ENCODE measurements at places on chromosomes 7 and 10.

GRCh38 chr7:18020138-18020715 lies 7.4 kb downstream of the PRPS1L1 start:
- DNase-seq: no peak

GRCh38 chr10:70145166-70145665 lies 1.3 kb downstream of the TYSND1 start:
- no peak for DNase-seq

GRCh38 chr10:94094540-94094939 lies 100.8 kb downstream of the PLCE1 start:
- DNase-seq: no peak

- no peak for DNase-seq
These were observed 116.6 kb upstream of the WDR11 start for GRCh38 chr10:120734483-120735078.

- no peak for DNase-seq
These were observed 12.7 kb downstream of the NRBF2 start for GRCh38 chr10:63145782-63146181.

DNA sequence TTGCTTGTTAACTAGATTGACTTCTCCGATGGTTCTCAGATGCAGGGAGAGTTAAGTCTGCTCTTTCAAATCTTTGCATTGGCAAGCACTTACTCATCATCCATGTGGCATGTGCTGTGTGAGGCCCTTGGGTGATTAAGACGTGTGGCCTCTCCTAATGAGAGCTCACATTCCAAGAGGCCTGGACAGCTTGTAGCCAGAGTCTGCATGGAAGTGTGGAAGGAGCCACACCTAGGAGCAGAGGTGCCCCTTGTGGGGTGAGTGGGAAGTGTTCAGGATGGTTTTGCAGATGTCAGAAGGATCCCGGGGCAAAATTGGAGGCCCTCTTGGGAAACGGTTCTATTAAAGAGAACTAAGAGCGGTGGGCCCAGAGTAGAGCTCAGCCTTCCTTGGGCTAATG lies 225.9 kb downstream of the PAXIP1 start:
- no peak for DNase-seq

DNA sequence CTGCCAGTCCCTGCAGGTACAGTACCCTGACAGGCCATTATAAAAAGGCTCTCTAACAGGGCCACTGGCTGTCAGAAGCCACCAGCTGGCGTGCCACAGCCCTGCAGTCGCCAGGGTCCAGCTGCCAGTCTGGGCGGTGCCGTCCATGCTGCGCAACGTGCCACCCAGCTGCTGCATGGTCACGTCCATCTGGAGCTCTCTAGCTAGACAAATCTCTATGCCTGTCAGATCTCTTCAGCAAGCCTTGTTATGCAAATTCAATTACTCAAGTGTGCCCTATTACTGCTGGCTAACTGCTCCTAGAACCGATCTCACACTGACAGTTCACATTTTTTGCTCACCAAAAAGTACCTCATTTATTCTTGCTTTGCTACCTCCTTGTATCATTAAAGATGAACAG lies 75.9 kb downstream of the HIBADH start:
- DNase-seq: no peak

- DNase-seq: no peak
These were observed 4.8 kb upstream of the ADAP1 start for GRCh38 chr7:959271-959670.

GRCh38 chr10:649798-650440 lies 39.5 kb downstream of the DIP2C start:
- DNase-seq: no peak

DNA sequence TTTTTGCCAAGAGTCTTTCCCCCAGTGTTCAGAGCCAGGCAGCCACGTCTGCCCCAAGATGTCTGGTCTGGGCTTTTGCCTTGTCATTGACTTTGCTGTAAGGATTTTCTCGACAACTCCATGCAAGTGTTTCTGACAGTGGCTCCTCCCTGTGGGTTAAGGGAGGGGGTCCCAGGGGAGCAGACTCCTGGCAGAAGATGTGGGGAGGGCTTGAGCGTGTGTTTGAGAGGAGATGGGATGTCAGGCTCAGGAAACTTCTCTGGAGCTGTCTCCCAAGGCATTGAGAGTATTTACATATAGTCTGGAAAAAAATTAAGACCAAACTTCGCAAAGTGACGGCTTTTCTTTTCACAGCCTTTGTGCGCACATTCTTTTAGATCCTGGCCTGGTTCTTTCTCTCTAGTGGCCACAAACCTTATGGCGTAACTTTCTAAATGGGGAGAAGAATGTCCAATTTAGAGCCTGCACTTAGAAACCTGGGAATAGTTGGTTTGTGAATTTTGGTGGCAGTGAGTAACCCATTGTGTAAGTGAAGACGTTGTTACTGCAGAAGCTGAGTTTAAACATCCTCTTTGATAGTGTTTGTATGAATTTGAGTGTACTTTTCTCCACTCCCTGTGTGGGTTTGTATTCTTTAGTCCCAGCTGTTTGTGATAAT lies 201.5 kb downstream of the LRMDA start:
- no peak for DNase-seq

DNA sequence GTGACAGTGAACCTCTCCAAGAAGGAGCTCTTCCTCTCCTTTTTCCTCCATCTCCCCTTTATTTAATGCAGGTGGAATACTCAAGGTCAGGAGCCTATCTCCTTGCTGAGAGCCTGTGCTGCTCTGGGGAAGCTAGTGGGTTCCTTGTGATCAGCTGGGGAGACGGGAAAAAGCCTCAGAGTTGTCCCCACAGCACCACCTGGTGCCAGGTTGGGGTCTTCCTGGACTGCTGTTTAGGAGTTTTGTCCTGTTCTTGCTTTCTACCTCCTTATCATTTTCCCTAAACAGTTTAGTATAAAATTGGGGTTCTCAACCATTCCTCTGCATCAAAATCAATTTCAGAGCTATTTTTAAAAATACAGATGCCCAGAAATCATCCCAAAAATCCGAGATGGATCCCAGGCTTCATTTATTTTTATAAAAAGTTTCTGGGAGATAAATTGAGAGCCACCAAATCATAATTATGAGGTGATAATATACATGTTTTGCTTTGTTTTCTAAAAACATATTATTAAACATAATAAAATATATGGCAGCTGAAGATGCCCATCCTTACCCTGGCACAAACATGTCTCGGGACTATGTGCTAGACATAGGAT lies 44.3 kb downstream of the MACC1 start:
- no peak for DNase-seq

GRCh38 chr7:147833557-147833956 lies 757.0 kb upstream of the C7orf33 start:
- DNase-seq: no peak

GRCh38 chr7:120504386-120504785 lies 231.4 kb downstream of the KCND2 start:
- DNase-seq: no peak

DNA sequence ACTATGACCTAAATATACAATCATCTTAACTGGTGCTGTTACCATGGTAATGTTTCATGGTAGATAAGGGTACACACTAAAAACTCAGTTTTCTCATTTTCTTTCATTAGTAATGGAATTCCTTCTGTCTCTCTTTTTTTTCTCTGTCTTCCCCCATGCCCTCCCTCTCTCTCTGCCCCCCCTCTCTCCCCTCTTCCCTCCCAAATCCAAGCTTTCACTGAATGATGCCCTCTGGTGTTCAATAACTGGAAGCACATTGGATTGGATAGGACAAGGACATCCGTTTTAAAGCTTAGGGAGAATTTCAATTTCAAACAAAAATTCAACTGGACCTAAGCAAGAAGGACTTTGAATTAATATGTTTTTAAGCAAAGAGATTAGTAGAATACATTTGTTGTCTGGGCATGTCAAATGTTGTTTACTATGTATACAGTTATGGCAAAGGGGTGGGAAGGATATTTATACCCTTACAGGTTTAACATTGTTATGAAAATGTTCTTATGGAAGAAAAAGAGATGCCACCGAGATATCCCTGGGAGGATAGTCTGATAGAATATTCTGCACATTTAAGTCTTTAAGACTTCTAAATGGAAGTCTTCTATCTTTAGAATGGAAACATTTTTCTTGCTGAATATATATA lies 6.1 kb downstream of the CHRM2 start:
- no peak for DNase-seq

DNA sequence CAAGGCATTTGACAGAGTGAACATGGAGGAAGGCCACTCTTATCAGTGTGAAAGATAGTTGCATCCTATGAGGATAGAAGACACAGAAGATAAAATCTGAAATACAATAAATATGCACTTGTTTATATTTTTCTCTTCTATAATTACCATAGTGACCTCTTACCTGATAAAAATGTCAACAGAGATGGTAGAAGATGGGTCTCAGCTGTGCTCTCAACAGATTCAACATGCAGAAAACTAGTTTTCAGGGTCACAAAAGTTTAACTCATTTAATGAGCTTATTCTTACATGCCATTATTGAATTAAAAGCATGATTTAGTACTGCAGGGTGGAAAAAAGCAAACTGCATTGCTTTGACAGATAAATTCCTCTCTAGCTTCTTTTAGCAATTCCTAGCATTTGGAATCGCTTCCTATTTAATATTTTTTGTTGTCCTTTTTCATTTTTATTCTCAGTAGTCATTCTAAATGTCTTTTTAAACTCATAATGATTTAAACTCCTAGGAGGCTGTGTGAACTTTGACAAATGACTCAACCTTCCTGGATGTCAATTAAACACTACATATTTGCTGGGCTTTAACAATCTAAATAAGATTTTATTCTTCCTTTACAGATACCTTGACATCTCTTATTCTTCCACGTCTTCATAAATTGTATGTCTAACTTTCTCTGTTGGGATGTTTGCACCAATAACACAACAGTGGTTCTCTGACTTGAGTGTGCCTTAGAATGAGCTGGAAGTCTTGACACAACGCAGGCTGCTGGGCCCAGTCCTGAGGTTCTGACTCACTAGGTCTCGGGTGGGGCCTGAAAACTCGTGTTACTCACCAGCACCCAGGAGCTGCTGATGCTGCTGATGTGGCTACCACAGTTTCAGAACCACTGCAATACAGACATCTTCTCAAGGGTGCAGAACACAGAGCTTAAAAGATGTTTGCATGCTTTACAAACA lies 565.5 kb upstream of the IGFBP3 start:
- DNase-seq: no peak

- DNase-seq: peak; percentile 35
These were observed at the start of gene ADAMTS14 for GRCh38 chr10:70672165-70673042. Gene ADAMTS14, plus strand, starts transcription at chr10:70672506. Its CDS starts 297 bp downstream, at chr10:70672803.

DNA sequence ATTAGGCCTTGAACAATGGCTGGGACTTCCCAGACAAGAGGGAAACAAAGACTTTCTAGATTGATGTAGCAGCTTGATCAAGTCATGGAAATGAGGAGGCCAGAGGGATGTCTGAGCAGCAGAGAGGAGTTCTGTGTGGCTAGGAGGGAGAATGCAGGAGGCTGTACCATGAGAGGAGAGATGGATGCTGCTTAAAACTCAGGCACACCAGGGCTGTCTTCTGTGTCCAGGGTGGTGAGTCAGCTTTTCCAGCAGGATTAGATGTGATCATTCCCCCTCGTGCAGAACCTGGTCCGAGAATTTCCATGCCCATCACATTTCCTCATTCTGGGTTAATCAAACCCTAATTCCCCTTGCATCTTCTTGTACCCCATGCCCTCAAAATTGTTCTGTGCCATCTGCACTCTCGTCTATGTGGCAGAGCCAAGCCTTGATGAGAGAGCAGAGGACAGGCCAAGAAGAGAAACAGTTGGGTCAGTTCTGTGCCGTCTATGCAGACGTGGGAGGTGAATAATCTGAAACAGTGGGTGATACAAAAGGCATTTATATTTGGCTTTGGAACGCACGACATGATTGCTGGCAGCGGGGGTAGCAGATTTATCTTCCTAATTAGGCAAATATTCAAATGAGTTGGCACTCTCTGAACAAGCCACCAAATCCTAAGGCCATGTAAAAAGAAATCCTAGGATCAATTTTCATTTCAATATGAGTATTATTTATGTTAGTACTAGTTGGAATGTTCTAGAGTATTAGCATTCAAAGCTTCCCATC lies 160.7 kb downstream of the TMEM178B start:
- DNase-seq: no peak

DNA sequence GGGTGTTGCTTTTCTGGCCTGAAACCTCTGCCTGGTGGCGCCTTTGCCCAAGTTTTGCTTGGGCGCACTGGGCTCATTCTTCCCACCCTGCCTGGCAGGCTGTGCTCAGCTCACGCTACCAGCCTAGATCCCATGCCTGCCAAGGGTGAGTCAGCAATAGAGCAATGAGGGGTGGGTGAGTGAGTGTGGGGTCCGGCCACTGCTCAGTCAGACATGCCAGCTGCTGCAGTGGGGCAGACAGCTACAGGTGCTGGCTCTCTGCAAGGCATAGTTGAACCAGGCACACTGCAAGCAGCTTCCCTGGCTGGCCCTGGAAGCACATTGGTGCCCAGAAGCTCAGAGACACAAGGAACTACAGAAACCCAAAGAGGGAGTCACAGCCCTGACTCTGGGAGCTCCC lies 680.9 kb upstream of the LRRTM3 start:
- no peak for DNase-seq

DNA sequence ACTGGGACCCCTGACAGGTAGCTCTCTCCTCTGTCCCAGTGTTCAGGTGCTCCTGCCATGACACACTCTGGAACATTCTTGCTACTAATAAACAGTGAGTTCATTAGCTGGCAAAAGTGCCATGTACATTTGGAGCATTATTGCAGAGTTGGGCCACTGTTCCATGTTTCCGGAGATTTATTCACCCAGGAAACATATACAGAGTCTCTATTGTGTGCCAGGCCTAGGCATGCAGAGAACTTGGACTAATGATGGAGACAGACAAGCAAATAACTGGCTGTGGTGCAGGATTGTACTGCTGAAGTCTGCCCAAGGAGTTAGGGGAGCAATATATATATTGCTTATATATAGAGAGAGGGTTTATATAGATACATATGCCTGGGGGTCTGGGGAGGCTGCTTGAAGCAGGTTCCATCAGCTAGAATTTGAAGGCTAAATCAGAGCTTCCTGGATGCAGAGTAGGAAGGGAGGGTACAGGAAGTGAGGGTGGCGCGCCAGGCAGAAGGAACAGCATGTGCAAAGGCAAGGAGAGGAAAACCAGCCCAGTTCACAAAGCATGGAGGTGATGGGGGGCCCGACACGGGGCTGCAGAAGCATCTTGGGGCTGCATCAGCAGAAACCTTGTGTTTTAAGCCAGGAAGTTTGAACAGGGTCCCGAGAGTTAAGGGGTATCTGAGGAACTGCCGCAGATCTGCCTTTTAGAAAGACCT lies 22.7 kb upstream of the EEPD1 start:
- DNase-seq: no peak
